Esophagus squamous epithelium (tissue), 5 donors: ENCODE measurements at places on chromosomes 4 and X.

DNA sequence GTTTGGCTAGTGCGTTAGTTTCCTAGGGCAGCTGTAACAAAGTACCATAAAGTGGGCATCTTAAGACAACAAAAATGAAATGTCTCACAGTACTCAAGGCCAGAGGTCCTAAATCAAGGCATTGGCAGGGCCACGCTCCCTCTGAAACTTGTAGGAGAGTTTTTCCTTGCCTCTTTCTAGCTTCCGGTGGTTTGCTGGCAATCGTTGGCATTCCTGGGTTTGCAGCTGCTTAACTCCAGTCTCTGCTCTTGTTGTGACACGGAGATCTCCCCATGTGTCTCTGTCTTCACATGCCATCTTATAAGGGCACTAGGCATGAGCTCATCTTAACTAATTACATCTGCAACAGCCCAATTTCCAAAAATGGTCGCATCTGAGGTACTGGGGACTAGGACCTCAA is 362.0 kb upstream of the BOD1L1 start:
- no peak for DNase-seq

- no peak for DNase-seq
Observed at GRCh38 chr4:23717528-23718248, 172.2 kb downstream of the PPARGC1A start.

DNA sequence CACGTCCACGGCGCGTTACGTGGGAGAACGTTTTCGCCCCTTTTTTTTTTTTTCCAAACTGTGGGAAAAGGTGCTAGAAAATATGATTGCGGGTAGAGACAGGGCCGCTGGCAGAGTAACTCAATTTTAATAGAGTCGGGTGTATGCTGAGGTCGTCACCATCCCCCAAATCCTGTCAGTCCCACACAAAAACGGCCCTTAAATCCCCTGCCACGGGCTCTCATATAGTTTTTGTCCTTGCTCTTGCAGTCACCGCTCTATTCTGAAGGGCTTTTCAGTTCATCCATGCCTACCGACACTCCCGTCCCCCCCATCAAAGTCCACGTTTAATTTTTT is 796 bp upstream of the MED14 start:
- no peak for DNase-seq

DNA sequence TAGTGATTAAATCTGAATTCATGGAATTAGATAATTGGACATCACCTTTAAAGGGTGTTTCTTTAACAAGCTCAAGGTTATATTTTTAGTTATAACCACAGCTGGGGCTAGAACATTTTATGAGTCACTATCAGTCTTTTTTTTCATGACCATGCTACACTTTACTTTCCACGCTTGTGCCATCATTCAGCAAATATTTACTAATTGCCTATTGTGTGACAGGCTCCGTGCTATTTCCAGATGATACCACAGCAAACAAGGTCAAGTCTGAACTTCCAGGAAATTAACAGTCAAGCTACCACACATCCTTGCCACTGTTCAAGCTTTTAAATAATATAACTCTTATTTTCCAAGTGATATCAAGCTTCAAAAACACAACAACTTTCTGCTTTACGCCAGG is 16.5 kb downstream of the SPANXN3 start:
- DNase-seq = no peak

GRCh38 chrX:140817943-140818342 is 108.4 kb downstream of the LINC00632 start:
- no peak for DNase-seq

DNA sequence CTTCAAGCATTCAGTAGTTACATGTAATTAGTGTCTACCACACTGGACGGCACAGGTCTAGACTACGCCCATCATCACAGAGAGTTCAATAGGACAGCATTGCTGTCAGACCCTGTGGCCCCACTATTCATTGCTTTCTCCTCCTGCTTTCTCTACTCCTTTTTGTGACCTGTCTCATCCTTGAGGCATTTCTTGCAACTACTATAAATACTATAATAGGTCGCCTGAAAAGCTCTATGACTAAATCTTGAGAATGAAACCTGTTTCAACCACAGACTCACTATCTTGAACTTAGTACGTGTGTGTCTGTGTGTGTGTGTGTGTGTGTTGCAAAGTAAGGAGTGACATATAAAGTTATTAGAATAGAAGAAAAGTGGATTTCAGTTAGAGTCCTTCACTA is 252.9 kb upstream of the KLF3 start:
- DNase-seq = no peak

- no peak for DNase-seq
Observed at GRCh38 chrX:103828529-103828928, 3.5 kb downstream of the RAB9B start.

DNA sequence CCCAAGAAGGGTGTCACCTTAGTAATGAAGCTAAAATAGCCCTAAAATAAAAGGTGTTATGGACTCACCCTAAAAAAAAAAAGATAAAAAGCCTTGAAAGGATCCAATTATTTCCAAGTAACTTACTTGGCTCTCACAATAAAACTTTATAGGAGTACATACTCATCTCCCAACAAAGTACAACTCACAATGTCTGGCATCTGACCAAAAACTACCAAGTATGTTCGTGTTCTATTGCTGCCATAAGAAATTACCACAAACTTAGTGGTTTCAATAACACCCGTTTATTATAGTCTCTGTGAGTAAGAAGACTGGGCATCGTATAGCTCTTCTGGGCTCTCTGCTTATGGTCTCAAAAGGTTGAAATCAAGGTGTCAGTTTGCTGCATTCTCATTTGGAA is 51.0 kb downstream of the BEX1 start:
- no peak for DNase-seq

GRCh38 chr4:99815597-99816011 is 1.0 kb upstream of the DAPP1 start:
- no peak for DNase-seq

DNA sequence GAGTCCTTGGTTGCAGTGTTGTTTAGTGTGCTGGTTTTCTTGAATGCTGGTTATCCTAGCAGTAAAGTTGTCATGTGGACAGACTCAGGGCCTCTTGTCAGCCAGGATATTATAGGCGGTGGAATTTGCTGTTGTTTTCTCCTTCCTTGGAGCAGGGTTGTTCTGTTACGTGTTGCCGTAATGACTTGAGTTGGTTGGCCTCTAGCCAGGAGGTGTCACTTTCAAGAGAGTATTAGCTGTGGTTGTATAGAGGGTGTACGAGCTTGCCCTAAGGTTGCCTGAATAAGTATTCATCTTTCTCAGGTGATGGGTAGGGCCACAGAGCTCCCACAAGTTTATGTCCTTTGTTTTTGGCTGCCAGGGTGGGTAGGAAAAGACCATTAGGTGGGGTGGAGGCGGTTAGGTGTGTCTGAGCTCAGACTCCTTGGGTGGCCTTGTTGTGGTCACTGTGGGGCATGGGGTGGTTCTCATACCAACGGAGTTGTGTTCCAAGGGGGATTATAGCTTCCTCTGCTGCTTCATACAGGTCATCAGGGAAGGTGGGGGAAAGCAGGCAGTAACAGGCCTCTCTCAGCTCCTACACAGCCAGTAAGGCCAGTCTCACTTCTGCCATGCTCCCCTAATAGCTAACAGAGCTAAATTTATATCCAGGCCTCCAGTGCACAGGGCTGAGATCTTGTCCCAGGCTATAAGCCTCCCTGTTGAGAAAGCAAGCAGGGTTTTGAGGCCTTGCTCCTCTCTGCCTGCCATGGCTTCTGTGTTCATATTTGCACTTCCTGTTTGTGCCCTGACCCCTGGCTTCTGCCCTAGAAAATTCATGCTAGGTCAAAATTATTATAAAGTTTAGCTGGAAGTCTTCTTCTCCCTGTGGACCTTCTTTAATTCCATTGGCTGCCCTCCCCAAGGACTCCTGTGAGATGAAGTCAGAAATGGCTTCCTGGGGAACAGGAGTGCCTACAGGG is 594.7 kb downstream of the RAPGEF2 start:
- DNase-seq = no peak

- DNase-seq = no peak
Observed at GRCh38 chrX:41449615-41450014, 2.5 kb downstream of the NYX start.

GRCh38 chr4:2599304-2599654 is 62.8 kb downstream of the FAM193A start:
- no peak for DNase-seq

DNA sequence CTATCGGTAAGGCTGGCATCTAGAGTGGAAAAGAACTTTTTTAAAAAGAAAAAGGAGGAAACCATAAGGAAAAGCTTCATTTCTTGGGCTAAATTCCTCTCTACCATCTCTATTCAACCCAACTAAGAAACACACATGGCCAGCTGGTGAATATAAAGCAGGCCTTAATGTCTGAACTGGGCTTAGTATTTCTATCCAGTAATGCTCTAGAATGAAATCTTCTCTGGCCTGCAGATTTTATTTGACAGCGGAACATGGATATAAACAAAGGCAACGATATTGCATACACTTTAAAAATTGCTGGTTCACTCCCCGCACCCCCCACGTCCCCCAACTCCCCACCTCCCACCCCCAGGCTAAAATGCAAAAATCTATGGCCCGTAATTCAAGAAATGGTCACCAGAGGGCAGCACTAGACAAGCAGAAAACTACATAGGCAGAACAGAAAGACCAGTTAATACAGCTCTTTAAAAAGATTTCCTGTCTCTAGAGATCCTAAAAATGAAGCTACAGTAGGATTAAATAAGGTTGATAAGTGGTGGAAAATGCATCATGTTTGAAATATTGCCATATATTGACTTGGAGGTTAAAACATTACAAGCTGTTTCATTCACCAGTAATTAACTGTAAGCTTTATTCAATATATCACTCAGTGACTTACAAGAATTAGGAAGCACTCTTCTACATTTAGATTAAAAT is 155.2 kb upstream of the GALNT7 start:
- no peak for DNase-seq

- DNase-seq = no peak
Observed at GRCh38 chr4:1939664-1940509, 68.7 kb downstream of the NSD2 start.

GRCh38 chr4:74632634-74633033 is 161.7 kb downstream of the BTC start:
- no peak for DNase-seq

DNA sequence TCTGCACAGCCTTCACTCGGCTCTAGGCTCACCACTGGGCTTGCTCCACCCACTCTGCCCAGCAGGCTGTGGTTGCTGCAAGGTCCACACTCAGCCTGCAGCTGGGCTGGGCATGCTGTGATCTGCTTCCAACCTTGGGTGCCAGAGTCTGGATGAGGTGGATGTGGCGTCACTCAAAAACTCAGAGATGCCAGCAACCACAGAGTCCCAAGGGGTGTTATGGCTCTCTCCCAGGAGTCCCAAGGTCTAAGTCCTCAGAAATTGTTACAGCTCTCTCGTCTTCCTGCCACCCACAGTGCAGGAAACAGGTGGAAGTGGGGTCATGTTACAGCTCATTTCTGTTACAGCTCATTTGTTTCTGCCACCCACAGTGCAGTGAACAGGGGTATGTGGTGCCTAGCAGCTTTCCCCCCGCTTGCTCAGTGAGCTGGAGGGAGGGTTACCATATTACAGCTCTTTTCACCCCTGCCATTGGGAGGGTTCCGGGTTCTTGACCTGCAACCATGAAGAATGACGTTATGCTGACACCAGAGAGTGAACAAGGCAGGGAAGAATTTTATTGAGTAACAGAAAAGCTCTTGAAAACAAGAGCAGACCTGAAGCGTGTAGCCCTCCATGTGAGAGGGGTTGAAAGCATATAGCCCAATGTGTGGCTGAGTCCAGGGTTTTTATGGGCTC is 893.9 kb downstream of the PCDH7 start:
- DNase-seq = no peak

DNA sequence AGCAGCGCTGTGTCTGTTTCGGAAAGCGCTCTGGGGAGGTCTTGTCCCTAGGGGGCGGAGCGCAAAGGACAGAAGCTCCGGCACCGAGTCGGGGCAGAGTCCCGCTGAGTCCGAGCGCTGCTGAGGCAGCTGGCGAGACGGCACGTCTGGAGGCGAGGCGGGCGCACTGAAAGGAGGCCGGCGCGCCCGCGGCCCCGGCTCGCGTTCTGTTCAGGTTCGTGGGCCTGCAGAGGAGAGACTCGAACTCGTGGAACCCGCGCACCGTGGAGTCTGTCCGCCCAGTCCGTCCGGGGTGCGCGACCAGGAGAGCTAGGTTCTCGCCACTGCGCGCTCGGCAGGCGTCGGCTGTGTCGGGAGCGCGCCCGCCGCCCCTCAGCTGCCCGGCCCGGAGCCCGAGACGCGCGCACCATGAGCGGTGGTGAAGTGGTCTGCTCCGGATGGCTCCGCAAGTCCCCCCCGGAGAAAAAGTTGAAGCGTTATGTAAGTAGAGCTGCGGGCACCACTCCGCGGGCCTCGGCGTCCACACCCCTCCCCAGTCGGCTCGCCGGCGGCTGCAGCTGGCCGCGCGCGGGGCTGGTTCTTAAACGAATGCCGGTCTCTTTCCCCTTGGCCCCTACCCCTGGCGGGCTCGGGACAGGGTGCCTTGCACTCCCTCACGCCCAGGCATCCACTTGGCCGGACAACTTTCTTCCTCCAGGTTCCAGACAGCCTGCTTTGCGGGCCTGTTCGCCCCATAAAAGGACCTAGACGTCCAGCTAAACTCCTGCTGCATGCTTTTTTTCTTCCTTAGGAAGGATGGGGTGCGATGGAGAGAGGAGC is at the start of gene GAB1:
Gene GAB1, plus strand, starts transcription at position 96 of the 819 bp plus-strand sequence. Its CDS starts 313 bp downstream, at position 409.
- DNase-seq = no peak

- DNase-seq = no peak
Observed at GRCh38 chrX:40143001-40143400, 45.2 kb upstream of the BCOR start.

DNA sequence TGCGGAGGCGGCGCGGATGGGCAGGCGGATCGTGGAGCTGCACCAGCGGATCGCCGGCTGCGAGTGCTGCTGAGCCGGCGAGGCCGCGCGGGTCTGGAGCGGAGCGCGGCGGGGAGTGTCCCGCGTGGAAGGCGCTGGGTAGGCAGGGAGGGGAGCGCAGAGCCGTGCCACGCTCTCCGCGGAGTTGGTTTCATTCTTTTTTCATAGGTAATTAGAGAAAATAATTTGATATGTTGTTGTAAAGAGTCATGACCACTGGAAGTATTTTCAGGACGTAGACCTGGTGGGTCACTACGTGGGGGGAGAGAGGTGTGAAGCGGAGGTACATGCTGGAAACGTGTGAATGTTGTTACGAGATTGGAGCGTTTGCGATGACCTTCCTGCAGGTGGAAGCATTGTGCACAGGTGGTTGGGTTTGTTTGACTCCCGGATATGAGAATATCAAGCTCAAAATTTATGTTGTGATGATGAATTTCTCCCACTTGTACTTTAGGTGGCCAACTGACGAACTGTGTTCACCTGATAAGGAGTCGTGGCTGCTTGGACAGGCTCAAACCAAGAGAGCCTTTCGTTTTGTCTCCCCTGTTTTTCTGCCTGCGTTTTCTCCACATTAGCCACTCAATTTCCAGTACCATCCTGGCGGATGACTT is 19.1 kb upstream of the S100P start:
- no peak for DNase-seq

DNA sequence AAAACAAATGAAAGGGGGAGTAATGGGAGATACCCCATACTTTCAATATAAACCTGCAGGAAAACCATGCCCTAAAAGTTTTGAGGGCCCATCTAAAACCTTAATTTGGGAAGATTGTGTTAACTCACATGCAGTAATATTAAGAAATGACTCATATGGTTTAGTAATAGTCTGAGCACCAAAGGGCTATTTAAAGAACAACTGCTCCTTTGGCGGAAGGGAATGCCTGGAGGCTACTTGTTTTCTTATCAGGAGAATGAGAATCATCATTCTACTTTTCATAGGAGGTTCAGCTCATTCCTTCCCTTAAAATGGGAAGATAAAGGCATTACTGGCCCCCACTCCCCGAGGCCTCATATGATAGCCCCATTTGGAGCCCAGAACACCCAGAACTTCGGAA is 47.6 kb downstream of the SPIN3 start:
- no peak for DNase-seq
